PC-9 (cell line): ENCODE measurements at places on chromosomes 6 and 20. TPM values are rescaled to one million over a fixed set of nuclear protein-coding genes. Genes with fewer than 3 reads are reported as not detected.
A peak's percentile ranks its signal among the peaks of the same experiment; 100 is the strongest.

- no peak for DNase-seq
Observed at GRCh38 chr6:137486416-137486815, 7.8 kb downstream of the OLIG3 start.

DNA sequence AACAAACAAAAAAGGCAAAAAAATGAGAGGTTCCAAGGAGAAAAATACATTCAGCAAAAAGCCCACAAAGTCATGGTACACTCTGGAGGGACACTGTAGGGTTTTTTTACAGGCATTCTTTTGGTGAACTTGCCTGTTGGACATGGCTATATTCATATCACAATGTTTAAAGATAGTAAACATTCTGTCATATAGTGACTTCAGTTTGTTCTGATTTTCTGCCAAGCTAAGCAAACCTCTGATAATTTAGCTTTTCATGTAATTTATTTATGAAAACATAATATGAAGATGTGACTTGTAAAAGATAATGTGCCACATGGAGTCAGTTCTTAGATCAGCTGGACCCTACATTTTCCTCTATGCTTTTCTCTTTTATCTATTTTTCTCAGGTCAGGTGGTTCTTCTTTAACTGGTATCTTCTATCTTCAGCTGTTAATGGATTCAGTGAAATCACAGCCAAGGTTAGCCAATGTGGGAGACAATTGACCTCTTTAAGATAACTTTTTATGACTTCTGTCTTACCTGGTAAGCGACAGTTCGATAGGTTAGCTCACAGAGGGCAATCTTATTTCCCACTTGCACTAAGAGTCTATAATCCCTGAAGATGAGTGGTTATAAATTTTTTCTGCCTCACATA is 87.9 kb downstream of the ADGRB3 start:
- DNase-seq, result no peak

- DNase-seq, result no peak
Observed at GRCh38 chr6:115133790-115134189, 791.0 kb upstream of the HS3ST5 start.

DNA sequence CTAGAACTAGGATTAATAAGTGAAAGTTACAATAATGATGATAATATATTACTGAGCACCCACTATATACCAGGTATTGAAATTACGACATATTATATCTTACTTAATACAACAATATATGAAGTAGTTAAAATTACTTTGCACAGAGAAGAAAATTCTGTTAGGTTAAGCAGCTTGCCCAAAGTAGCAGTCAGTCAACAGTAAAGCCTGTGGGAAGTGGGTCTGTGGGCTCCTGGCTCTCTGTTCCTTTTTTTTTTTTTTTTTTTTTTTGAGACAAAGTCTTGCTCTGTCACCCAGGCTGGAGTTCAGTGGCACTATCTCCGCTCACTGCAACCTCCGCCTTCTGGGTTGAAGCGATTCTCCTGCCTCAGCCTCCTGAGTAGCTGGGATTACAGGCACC is 4.8 kb upstream of the GTF2H4 start:
- DNase-seq, result no peak

DNA sequence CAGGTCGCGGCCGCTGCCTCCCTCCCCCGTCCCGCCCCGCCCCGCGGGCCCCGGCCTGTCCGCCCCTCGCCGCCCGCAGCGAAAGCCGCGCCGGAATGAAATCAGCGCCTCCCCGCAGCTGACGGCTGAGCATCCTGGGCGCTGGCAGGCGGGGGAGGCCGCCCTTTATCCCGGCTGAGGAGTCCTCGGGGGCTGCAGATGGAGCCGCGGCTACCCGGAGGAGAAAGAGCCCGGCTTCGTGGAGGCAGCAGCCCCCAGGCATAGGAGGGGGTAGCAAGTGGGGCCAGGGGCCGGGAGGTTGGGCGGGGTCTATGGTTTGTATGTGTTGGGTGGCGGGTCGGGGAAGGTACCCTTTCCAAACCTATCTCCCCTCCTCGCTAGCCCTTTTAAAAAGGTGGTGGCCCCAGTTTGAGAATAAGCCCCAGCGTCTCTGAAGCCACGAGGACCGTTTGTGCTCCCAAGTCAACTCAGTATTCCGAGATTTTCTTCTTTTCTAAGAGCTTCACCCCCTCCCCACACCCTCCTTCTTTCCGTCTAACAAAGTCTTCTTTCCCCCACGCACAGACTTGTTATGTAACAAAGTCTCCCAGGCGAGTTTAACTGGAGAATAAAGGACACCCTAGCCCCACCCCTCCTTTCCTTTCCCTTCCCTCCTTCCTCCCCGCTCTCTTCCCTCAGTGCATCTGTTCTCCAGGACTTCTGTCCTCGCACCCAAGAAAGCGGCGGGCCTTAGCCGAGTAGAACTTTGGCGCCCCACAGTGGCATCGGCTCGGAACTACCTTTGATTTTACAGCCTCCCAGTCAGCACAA is 11.0 kb downstream of the POU3F2 start:
- peak; percentile 73 for DNase-seq

VNN1 gene
- total RNA-seq, result 0.65 and 1.6 TPM in 2 replicates

AMD1 gene
- total RNA-seq, result 40.1 and 46.4 TPM in 2 replicates

BLTP3A gene
- 18.2 and 22.3 TPM in 2 replicates for total RNA-seq

FAM217A gene
- not detected in 2 replicates for total RNA-seq
